CD8-positive, alpha-beta T cell (primary cell): ENCODE measurements at places on chromosomes 7 and 10.

GRCh38 chr10:117189557-117189956 is 7.7 kb upstream of the KCNK18 start:
- no peak for DNase-seq

DNA sequence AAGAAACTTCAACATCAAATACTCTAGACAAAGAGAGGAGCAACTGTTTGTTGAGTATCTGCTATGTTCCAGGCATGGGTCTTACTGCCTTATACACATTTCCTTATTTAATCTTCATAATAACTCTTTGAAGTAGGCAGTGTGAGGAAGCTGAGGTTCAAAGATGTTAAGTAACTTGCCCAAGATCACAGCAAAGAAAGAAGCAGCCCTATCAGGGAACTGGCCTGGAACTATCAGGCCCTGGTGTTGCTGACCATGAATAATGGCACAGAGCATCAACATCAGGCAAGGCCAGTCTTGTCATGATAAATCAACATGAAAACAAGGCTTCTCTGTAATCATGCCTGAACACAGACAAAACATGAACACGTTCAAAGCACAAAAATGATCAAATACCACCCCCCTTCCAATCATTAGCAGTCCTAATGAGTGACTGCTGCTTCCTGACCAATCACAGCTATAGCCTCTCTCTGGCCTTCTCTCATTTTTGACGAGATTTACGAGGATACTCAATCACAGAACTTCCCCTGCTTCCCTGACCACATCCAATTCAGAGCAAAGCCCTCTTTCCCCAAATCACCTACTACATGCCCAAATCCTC is 2.3 kb downstream of the GSDME start:
- no peak for DNase-seq

GRCh38 chr10:75708060-75708459 is 276.6 kb downstream of the LRMDA start:
- no peak for DNase-seq

- DNase-seq: no peak
Observed at GRCh38 chr10:126959906-126960685, 54.9 kb downstream of the DOCK1 start.

GRCh38 chr7:136859803-136860202 is 8.6 kb upstream of the CHRM2 start:
- DNase-seq: no peak

- no peak for DNase-seq
Observed at GRCh38 chr10:106535304-106535953, 629.1 kb downstream of the SORCS1 start.

GRCh38 chr10:15242261-15242840 is 73.9 kb upstream of the NMT2 start:
- no peak for DNase-seq

- no peak for DNase-seq
Observed at GRCh38 chr10:88089498-88089897, 226.1 kb downstream of the PTEN start.

GRCh38 chr10:34966451-34966850 is 123.7 kb downstream of the CUL2 start:
- DNase-seq: no peak

GRCh38 chr7:151918510-151918843 is 37.8 kb upstream of the GALNTL5 start:
- DNase-seq: no peak

GRCh38 chr10:102646610-102647442 is 2.5 kb downstream of the TRIM8 start:
- peak; percentile 74 for DNase-seq

DNA sequence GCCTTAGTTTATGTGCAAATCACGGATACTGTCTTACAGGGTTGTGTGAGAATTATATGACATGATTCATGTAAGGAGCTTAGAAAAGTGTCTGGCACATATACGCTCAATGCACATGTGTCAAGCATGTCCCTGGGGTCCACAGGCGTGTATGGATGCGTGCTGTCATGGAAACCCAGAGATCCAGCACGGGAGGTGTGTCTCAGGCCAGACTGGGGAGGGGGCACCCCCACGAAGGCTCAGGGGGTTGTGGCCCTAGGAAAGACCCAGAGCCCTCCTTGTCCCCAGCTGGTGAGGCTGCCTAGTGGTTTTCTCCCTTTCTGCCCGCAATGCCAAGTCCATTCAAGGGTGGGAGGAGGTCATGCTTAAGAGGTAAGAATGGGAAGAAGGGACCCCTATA is 9.1 kb downstream of the BTBD16 start:
- DNase-seq: no peak

DNA sequence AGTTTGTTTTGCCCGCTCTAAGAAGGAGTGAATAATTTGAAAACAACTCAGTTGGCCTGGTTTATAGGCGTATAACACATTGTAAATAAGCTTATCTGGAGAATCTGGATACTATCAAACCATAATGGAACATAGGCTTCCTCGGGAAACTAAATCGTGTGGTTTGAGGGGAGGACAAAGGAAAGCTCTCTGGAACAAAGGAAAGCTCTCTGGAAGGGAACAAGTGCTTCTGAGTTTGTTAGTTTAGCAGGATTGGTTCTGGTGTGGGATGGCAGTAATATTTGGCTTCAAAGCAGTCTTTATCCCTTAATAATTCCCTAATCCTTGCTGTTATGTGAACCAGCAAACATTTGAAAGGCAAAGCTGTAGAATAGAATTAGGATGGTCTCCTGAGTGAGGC is 15.0 kb upstream of the SLK start:
- DNase-seq: no peak

- no peak for DNase-seq
Observed at GRCh38 chr7:43868681-43869005, 674 bp downstream of the MRPS24 start.

DNA sequence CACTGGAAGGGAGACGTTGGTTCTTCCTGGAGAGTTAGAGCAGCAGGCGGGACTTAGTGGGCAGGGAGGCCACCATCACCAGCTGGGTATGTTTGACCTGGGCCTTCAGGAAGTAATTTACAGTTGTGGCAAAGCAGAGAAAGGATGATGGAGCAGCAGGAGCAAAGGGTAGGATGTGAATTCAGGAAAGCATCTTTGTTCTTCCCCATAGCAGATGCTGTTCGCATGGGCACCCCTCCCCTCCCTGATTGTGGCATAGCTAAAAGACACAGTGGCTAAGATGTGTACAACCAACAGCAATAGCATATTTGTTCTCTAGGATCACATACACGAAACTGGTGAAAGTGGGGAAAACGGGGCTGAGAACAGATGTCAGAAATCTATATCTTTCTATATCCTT is 56.3 kb upstream of the ITPRID1 start:
- no peak for DNase-seq

DNA sequence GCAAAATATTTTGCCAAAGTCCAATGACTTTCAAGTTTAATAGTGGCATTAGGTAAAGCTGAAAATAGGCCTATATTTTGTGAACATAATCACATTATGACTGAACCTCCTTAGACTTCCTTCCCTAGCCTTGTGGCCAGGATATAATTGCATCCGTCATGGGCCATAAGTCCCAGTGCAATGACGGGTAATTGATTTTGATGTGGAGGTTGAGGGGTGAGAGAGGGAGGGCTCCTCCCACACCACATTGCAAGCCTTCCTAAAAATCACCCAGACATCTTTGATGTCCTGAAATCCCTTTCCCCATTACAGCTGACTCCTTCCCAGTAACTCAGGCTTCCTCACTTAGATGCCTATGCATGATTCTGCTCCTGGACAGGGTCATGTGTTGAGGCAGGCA is 25.6 kb downstream of the TAS2R41 start:
- DNase-seq: no peak

- no peak for DNase-seq
Observed at GRCh38 chr7:151007469-151007898, 16.7 kb downstream of the NOS3 start.

DNA sequence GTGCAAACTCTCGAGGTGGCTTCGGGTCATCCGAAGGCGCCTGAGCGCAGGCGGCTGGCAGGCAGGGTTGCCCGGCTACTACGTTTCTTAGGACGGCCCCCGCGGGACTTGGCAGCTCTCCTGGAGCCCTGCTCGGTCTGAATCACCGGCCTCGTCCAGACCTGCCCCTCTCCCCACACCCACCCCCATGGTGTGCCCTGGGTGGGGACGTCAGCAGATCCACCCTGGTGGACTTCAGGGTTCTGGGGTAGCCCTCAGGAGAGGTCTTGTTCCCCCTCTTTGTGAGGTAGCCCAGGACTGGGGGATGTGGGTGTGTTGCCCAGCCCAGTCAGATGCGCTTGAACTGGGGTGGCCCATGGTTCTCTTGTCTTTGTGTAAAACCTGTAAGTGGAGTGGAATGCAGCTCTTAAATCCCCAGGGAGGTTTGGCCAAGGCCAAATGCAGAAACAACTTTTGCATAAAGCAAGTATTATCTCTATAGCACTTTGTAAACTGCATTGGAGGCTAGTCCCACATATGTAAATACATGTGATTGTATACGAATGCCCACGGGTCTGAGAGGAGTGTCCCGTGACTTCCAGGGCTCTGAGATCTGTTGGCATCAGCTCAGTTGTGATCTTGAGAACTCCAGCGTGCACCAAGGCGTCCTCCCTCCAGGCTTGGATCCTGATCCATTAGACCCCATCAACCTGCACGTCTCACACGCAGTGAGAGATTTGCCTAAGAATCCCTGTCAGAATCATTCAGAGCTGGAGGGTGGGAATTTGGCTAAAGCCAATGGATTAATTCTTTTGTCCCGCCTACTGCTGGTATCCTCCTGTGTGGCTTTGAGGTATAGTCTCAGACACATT is 1.8 kb downstream of the PFKFB3 start:
- no peak for DNase-seq

DNA sequence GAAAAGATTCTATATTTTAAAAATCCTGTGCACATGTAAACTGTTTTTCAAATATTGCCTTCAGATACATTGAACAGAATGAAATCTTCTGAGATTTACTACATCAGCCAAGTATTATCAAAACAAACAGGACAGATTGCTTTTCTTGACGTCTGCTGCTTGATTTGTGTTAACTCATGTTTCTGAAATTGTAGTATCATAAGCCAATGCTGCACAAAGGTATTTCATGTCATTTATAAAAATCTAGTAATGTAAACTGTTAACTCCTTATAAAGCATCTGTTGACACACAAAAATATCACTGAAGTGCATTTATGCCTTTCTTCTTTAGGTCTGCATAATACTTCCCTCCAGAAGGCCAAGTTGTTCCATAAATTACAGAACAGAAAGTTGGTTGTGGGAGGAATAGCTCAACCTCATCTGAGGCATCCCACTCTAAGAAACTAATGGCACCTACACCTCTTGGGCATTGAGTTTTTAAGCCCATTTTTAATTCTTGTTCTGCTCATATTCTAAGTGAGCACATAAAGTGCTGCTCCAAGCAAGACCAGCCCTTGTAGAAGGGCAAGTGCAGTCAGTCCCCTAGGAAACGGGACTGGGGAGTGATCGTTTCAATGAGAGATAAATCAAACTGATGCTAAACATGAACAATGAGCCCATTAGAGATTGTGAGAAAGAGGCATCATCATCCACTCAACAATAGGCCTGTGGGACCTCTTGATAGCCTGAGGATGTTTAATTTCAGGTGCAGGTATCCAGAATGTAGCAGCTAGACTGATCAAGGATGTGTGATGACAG is 28.5 kb downstream of the CAV1 start:
- DNase-seq: no peak

DNA sequence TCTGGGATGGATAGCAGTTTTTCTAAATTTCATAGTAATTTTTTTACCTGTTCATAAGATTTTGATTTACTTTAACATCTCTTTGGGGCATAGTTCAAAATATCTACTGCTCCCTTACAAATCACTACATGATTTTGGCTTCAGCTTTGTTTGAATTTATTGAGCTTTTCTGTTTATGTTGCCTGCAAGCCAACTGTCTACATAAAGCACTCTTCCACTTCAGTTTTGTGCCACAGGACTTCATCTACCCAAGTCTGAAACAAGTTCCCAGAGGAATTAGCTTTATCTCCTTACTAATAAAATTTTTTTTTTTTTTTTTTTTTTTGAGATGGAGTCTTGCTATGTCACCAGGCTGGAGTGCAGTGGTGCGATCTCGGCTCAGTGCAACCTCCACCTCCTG is 45.4 kb upstream of the KMT2E start:
- no peak for DNase-seq

- no peak for DNase-seq
Observed at GRCh38 chr7:2122651-2123050, 110.1 kb downstream of the MAD1L1 start.

DNA sequence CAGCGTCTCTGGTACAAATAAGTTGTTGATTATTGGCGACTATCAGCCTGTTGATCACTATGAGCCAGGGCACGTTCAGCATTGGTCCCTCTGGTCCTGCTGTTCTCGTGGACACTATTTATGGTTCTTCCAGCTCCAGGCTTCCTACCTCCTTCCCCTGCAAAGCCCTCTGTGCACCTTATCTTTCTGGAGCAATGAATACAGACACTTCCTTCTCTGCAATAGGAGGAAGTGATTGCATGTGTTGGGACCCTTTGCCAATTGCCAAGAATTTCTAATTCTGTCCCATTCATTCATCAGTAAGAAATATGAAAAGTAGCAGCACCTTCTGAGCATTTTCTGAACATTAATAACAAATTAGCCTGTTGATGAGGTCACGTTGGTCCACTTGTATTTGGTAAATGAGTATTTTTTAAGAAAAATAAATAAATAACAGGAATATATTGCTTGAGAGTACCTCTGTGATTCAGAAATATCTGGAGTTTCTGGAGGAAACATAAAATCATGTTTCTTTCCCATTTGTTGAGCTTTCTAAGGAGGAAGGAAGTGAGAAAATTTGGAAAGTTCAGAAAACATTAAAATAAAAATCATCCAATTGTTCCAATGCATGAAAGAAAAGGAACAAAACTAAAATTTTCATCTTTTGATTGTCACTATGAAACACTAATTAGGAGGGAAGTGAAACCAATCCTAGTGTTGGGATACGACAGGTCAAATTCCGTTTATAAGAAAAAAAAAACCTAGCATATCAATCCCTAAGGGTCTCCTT is 259.1 kb upstream of the KLF6 start:
- DNase-seq: no peak

DNA sequence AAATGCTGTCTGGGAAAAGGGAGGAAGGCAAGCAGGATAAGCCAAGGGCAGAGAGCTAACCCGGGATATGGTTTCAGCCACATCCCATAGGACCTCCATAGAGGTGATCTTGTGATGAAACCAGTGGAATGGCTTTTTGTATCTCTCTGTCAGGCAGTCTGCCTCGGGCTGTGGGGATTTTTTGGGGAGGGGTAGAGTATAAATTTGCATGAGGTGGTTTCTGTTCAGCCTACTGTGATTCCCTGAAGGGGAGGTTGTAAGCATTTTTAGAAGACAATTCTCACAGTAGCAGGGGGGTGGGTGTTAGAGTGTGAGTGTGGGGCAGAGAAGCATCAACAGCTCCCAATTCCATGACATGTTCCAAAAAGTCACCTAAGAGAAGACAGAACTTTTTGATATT is 11.8 kb downstream of the OR9A2 start:
- no peak for DNase-seq

DNA sequence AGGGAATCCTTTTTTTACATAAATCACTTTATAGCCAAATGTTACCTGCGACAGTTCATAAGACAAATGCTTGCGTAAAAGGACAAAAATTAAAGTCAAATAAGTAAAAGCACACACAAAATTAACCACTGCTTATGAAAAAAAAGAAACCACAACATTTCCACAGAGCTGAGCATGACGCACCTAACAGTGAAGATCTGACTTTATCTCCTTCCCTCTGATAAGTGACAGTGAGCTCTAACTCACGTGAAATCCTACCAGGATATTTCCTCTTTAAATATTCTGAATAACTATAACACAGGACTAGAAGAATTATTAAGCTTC is 225.5 kb downstream of the SFMBT2 start:
- no peak for DNase-seq

GRCh38 chr10:28284126-28284525 is 18.7 kb downstream of the MPP7 start:
- DNase-seq: no peak
